Sigmoid colon (tissue), 7 donors: ENCODE measurements at places on chromosomes 1 and 21. TPM values are rescaled to one million over a fixed set of nuclear protein-coding genes. Genes with fewer than 3 reads are reported as not detected.

- DNase-seq = no peak
- H3K27ac ChIP-seq = no peak overlapping the region
- H3K4me1 ChIP-seq = no peaks in the 10 kb centered on the region
- H3K4me3 ChIP-seq = no peak overlapping the region
Observed at GRCh38 chr1:7873801-7874795, 21.2 kb upstream of the UTS2 start.

DNA sequence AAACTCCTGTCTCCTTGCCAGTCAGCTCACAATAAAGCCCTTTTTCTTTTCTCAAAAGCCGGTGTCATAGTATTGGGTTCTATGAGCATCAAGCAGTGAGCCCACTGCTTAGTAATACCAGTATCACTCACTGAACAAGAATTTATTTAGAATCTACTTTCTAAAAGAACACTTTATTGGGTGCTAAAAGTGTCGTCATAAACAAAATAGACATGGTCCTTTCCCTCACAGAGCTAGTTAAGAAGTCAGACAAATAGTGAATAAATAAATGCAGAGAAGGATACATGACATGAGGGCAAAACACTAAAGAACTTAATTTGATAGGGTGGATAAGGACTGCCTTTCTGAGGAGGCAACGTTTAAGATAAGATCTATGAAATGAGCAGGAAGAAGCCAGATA lies 32.2 kb downstream of the EVI5 start:
- DNase-seq = no peak
- no peak overlapping the region for H3K4me3 ChIP-seq
- H3K27me3 ChIP-seq = no peaks in the 10 kb centered on the region
- H3K4me1 ChIP-seq = peaks cover 10% of the 10 kb centered on the region

DNA sequence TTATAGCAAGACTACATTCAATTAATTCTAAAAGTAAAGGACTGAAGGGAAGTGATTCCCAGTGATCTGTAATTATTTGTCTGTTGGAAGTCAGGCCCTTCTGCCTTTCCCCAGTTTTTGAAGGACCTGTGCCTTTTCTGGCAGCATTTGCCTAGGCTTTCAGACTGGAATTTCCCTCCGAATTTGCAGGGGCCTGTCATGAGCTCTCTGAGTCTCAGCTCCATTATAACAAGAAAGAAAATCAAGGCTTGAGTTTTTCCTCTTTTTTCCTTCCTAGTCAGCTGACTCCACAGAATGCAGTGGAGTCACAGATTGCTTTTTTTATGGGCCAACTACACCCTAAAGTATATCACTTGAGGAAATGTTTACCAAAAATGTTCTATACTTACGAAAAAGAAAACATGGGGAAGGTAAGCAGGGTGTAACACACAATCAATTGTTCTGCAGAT lies 1.1 kb downstream of the NR5A2 start:
- no peak overlapping the region for H3K27ac ChIP-seq
- DNase-seq = no peak
- peaks cover 30% of the 10 kb centered on the region for H3K27me3 ChIP-seq
- no peaks in the 10 kb centered on the region for H3K4me1 ChIP-seq

DNA sequence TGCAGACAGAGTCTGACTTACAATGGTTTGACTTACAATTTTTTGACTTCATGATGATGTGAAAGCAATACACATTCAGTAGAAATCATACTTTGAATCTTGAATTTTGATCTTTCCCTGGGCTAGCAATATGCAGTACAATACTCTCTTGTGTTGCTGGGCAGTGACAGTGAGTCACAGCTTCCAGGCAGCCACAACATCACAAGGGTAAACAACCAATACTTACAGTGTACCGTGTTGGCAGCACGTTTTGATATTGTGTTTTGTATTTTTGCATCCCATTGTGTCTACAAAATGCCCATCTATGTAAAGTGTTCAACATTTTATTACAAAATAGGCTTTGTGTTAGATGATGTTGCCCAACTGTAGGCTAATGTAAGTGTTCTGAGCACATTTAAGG lies 150.9 kb downstream of the NTMT2 start:
- H3K27ac ChIP-seq = no peak overlapping the region
- H3K4me3 ChIP-seq = no peak overlapping the region
- no peaks in the 10 kb centered on the region for H3K36me3 ChIP-seq

- no peak overlapping the region for H3K27ac ChIP-seq
- DNase-seq = no peak
- H3K4me1 ChIP-seq = peaks cover 12% of the 10 kb centered on the region
- H3K27me3 ChIP-seq = no peaks in the 10 kb centered on the region
- no peaks in the 10 kb centered on the region for H3K36me3 ChIP-seq
Observed at GRCh38 chr1:157154940-157155514, 16.8 kb upstream of the ETV3 start.

PLA2G2D gene
- total RNA-seq = 0.16 TPM

SLC22A15 gene
- total RNA-seq = 1.2 TPM

VANGL2 gene
- 3.2 TPM for total RNA-seq
